AG04449 (cell line): ENCODE measurements at places on chromosomes 11 and 22.

GRCh38 chr11:7143908-7144307, 55.1 kb downstream of the RBMXL2 start:
- peak; percentile 2 for DNase-seq

GRCh38 chr11:1994121-1994520, 3.5 kb downstream of the H19 start:
- no peak for DNase-seq

DNA sequence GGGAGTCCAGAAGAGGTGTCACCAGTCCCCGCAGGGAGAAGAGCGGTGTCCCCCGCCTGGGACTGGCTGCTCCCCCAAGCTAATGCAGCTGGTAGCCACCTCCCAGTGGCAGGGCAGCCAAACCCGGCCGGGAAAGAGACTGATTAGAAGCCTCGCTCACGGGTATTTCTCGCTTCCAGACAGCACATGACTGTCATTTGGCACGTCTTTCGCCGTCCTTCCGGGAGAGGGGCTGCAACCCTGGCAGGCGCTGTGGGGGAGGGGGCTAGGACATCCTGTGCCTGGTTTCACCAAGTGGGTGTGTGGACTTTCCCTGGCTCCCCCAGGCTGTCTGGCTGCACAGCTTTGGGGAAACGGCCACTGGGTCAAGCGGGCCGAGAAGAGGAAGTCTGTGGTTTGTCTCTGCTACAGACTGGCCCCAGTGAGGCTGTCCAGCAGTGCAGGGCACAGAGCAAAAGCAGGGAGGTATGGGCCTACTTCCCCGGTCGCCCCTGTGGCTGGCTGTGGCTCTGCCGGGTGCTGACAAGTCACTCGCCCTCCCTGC, 3.8 kb downstream of the CD81 start:
- DNase-seq = no peak

DNA sequence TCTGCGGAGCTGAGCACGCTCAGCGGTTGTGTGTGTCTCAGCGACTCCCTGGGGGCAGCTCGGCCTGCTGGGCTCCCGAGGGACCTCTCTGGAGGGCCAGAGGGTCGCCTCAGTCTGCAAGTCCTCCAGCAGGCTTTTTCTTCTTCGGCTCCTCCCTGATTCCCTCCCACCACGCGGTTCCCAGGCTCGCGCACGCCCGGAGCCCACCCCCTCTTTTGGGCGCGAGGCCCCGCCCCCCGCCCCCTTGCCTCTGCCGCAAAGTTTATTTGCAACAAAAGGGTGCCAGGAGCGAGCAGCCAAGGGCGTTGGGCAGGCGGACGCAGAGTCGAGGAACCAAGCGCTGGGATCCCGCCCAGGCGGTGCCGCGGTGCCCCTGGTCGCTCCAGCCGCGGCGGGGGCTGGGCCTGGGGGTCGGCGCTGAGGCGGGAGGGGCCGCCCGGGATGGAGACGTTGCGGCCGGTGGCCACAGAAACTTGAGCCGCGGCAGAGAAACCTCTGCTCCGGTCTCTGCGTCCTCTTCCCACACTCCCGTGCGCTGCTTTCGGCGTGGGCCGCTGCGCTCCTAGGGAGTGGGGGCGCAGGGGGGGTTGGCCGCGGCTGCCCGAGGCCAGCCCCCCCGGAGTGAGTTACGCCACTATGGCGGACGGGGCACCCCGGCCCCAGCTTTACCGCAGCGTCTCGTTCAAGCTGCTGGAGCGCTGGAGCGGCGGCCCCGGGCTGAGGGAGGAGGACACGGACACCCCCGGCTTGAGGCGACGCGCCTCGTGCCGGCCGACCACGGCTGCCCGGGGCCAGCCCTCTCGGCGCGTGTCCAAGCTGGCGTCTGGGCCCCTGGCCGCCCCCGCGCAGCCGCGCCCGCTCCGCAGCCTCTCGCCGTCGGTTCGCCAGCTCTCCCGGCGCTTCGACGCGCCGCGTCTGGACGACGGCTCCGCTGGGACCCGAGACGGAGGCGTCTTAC, at the start of gene ARHGEF17:
Gene ARHGEF17, plus strand, starts transcription at position 274 of the 958 bp plus-strand sequence. Its CDS starts 363 bp downstream, at position 637.
- no peak for DNase-seq

GRCh38 chr11:125959931-125960330, 14.1 kb downstream of the VSIG10L2 start:
- no peak for DNase-seq

DNA sequence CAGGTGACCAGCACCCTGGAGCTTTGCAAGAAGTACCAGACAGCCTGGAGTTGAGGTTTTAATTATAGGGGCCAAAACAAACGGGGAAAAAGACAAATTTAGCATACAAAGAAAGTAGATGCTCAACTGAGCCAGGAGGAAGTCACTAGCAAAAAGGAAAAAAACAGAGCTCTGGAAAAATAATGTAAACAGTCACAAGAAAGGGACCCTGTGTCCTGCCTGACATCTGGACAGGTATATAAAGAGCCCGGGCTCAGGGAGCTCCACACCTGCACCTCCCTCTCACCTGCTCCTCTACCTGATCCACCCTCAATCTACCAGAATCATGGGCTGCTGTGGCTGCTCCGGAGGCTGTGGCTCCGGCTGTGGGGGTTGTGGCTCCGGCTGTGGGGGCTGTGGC, at the start of gene KRTAP5-10:
Gene KRTAP5-10, plus strand, starts transcription at position 301 of the 400 bp plus-strand sequence. Its CDS starts 25 bp downstream, at position 326.
- no peak for DNase-seq

DNA sequence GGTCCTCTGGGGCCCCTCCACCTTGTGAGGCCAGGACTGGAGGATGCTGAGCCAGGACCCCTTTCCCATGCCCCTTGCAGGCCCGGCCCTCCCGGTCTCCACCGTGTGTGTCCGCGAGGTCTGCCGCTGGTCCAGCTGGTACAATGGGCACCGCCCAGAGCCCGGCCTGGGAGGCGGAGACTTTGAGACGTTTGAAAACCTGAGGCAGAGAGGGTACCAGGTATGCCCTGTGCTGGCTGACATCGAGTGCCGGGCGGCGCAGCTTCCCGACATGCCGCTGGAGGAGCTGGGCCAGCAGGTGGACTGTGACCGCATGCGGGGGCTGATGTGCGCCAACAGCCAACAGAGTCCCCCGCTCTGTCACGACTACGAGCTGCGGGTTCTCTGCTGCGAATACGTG, 17.9 kb downstream of the MUC5B start:
- no peak for DNase-seq

DNA sequence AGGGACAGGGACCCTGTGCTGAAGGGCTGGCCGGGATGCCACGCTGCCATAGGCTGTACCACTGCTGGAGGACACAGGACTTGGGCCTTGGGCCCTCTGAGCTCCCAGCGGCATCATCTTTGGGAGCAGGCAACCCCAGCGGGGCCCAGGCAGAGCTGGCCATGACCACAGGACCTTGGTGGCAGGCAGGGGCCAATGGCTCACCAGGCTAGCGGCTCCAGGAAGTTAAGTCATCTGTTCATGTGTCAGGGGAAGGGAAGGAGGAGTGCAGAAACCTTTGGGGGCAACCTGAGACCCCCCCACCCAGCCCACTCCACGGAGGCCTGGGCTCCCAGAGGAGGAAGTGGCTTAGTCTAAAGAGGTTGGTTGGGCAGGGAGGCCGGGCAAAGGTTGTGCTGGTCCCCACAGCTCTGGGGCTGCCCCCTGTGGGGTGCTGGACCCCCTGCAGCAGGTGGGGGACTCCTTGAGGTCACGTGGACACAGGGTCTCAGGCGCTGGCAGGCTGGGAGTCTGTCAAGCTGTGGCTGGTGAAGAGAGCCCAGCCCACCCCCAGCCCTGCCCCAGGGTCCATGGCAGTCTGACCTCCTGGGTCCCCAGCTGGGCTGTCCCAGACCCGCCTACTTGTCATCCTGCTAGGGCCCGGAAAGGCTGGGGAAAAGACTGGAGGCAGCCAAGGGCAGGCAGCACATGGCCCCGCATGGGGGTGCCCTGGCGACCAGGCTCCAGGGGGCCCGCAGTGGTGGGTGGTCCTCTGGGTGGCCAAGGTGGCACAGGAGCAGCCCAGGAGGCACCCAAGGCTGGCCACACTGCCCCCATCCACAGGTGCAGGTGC, 184.3 kb downstream of the IGLL1 start:
- DNase-seq = no peak

DNA sequence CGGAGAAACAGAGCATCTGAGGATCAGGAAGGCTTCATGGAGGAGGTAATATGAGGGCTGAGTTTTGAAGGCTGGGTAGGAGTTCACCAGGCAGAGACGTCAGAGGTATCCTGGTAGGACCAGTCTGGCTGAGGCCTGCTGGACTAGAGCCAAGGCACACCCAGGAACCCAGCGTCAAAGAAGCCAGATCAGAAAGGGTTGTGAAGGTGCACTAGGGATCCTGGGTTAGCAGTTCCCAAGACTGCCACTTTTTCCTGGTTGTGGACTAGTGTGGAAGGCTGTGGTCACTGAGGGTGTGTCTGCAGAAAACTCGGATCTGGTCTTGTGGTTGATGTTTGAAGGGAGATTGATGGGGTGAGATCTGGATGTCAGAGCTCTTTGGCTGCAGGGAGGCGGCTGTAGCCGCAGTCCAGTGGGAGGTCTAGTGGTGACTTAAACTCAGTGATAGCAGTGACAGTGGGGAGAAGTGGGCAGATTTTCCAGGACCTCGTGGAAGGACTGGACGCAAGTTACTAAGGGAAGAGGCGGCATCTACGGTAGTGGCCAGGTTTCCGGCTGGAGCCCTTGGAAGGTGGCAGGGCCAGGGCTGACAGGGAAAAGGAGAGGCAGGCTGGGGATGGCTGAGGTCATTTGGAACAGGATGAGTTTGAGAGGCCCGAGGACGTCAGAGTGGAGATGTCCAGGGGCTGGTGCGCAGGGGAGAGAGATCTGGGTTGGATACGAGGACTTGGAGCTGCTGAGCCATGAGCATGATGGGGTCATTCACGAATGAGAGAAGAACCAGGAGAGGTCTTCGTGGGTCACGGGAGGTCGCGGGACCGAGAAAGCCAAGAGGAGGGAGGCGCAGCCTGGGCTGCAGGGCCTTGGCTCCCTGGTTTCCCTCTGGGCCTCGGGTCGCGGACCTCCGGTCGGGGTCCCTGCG, 10.9 kb downstream of the RELA start:
- no peak for DNase-seq

GRCh38 chr11:20226933-20227332, 66.7 kb upstream of the DBX1 start:
- no peak for DNase-seq

GRCh38 chr22:39498368-39498767, 3.7 kb upstream of the MIEF1 start:
- no peak for DNase-seq

- DNase-seq = no peak
These were observed 814 bp upstream of the NARS2 start for GRCh38 chr11:78575478-78575877.

GRCh38 chr11:20055312-20055711, 105.0 kb downstream of the DBX1 start:
- DNase-seq = peak; percentile 14

DNA sequence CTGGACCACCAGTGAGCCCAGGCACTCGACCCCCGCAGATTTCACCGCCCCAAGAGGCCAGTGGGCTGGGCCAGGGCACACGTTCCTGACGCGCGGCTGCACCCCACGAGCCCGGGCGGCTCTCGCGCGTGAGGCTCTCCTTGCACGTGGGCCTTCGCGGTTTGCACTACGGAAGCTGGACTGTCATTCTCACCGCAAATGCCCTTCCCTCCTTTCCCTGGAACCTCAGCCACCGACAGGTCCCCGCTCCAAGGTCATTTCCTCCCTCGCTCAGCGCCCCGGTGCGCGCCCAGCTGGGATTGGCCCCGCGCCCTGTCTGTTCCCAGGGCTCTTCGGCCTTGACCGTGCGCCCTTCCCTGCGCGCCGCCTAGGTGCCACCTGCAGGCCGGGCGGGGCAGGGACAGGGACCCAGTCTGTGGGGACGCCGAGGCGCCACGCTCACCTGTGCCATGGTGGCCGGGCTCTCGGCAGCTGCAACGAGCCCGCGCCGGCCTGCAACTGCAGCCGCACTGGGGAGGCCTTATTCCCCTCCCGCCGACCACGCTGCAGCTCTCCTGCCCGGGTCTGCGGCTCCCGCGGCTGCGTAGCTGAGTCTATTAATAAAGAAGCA, 2.1 kb upstream of the CPT1A start:
- no peak for DNase-seq

DNA sequence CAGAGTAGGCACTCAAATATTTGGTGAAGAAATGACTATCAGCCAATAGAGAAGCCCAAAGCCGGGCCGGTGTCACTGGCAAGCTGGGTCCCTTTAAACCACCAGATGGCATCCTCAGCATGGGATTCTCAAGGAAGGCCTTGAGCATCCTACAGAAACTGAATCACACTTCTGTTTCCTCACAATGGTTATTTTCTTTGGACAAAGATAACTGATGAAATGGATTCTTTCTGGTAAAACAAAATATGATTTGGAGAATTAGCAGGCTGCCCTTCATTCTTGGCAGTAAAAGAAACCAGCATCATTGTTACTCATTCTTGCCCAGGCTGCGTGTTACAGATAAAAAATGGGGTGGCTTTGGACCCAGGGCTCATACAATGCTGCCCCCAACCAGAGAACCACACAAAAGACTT, 30.3 kb upstream of the ASPHD2 start:
- peak; percentile 23 for DNase-seq

- no peak for DNase-seq
These were observed 70.3 kb downstream of the CCDC81 start for GRCh38 chr11:86444981-86445380.
